ENCODE measurements at places on chromosomes 1 and 21. TPM values are rescaled to one million over a fixed set of nuclear protein-coding genes. Genes with fewer than 3 reads are reported as not detected.
A peak's percentile ranks its signal among the peaks of the same experiment; 100 is the strongest.

- peaks cover 7% of the 10 kb centered on the region for H3K27me3 ChIP-seq
- DNase-seq, result no peak
- H3K4me3 ChIP-seq, result no peak overlapping the region
- peaks cover 9% of the 10 kb centered on the region for H3K4me1 ChIP-seq
- H3K36me3 ChIP-seq, result no peaks in the 10 kb centered on the region
Measured at GRCh38 chr1:67755619-67756018, 70.6 kb downstream of the GADD45A start.

GRCh38 chr1:168433238-168433637 is 110.6 kb downstream of the XCL2 start:
- no peak overlapping the region for H3K4me3 ChIP-seq
- H3K27ac ChIP-seq, result no peak overlapping the region
- DNase-seq, result no peak
- H3K36me3 ChIP-seq, result no peaks in the 10 kb centered on the region
- no peaks in the 10 kb centered on the region for H3K27me3 ChIP-seq

Gene MYBPHL
- not detected for total RNA-seq

Gene KLHDC7A
- total RNA-seq, result not detected

GRCh38 chr1:91818713-91818975 is 67.3 kb downstream of the TGFBR3 start:
- no peak for DNase-seq
- H3K27me3 ChIP-seq, result no peaks in the 10 kb centered on the region
- H3K4me1 ChIP-seq, result peaks cover 26% of the 10 kb centered on the region
- no peaks in the 10 kb centered on the region for H3K36me3 ChIP-seq

DNA sequence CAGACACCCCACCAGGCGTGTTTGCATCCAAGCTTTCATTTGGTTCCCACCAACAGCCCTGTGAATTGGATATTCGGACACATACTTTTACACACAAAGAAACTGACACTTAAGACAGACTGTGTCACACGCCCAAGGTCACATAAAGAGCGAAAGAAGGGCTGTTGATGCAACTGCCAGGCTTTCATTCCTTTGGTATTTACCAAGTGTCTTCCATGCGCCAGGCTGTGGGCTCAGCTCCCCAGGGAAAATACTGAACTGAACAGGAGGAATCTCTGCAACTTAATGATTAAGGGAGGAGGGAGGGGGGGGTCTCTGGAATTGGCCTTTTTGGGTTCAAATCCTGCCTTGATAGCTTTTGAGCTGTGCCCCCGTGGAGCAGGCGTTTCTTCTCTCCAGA is 122.8 kb downstream of the ACTL8 start:
- H3K27ac ChIP-seq, result no peak overlapping the region
- H3K4me1 ChIP-seq, result no peaks in the 10 kb centered on the region
- peaks cover 8% of the 10 kb centered on the region for H3K27me3 ChIP-seq
- H3K4me3 ChIP-seq, result no peak overlapping the region
- H3K36me3 ChIP-seq, result no peaks in the 10 kb centered on the region

DNA sequence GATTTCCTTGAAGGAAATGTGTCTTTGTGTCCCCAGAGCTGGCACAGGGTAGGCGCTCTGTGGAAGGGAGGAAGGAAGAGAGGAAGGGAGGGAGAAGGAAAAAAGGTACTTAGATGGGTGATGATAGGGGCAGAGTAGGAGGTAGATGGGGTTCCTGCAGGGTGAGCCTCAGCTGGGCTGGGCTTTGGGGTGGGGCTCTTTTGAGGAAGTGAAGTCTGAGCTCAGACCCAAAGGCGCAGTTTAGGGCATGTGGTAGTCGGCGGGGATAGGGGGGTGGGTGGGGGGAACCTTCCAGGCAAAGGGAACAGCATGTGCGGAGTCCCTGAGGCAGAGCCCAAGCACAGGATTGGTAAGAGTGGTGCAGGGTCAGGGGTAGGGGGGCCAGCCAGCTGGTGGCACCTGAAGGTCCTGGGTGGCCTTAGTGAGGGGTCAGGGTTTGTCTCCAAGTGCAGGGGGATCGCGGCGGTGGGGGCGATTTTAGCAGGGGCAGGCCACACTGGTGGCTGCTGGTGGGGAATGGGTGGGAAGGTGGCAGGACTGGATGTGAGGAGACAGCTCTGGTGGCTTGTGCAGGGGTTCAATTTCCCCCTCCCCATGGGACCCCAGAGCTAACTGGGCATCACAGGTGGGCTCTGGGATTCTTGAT is 8.4 kb upstream of the HTR6 start:
- no peaks in the 10 kb centered on the region for H3K27me3 ChIP-seq
- H3K27ac ChIP-seq, result no peak overlapping the region
- H3K4me3 ChIP-seq, result no peak overlapping the region
- DNase-seq, result no peak
- no peaks in the 10 kb centered on the region for H3K36me3 ChIP-seq

DNA sequence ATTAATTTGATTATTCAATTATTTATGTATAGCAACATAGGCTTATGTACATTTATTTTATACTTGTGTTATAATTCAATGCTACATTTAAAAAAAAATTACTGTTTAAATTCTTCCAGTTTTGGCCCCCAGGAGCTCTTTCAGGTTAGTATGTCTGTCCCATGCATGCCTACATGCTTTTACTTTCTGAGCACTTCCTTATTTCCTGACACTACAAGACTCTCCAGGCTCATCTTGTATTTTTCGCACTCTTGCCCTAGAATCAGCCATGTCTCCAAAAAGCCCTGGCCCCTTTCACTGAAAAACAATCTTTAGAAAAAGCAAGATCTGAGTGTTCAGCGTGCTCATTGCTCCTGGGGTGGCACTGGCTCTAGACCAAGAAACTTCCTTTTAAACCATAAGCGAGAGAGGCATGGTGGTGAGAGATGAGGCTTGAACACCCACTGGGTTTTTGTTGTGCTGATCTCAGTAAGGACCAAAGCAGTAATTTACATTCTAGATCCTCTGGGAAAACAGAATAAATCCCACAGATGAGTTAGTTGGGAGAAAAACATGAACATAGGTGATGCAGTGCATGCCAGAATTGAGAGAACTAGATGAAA is 95.0 kb downstream of the SLC30A10 start:
- peaks cover 4% of the 10 kb centered on the region for H3K27me3 ChIP-seq
- H3K4me1 ChIP-seq, result no peaks in the 10 kb centered on the region
- no peak overlapping the region for H3K4me3 ChIP-seq
- no peak for DNase-seq

GRCh38 chr21:34924771-34925419 is 124.2 kb downstream of the RUNX1 start:
- H3K4me3 ChIP-seq, result no peak overlapping the region
- no peak for DNase-seq

- peaks cover 11% of the 10 kb centered on the region for H3K36me3 ChIP-seq
- DNase-seq, result no peak
- H3K4me1 ChIP-seq, result peaks cover 34% of the 10 kb centered on the region
- no peak overlapping the region for H3K27ac ChIP-seq
Measured at GRCh38 chr1:230215031-230215430, 148.0 kb downstream of the GALNT2 start.

- no peaks in the 10 kb centered on the region for H3K4me1 ChIP-seq
- DNase-seq, result no peak
- no peak overlapping the region for H3K4me3 ChIP-seq
- H3K27me3 ChIP-seq, result no peaks in the 10 kb centered on the region
- no peaks in the 10 kb centered on the region for H3K36me3 ChIP-seq
- H3K27ac ChIP-seq, result no peak overlapping the region
Measured at GRCh38 chr1:237309595-237310118, 267.7 kb downstream of the RYR2 start.

Gene SLC25A44
- total RNA-seq, result 62.2 TPM

GRCh38 chr1:205809942-205810345 is 3.1 kb downstream of the SLC41A1 start:
- DNase-seq, result no peak
- no peak overlapping the region for H3K27ac ChIP-seq
- no peaks in the 10 kb centered on the region for H3K27me3 ChIP-seq
- H3K4me1 ChIP-seq, result peaks cover 79% of the 10 kb centered on the region
- H3K36me3 ChIP-seq, result peaks cover 28% of the 10 kb centered on the region
- H3K4me3 ChIP-seq, result no peak overlapping the region

DNA sequence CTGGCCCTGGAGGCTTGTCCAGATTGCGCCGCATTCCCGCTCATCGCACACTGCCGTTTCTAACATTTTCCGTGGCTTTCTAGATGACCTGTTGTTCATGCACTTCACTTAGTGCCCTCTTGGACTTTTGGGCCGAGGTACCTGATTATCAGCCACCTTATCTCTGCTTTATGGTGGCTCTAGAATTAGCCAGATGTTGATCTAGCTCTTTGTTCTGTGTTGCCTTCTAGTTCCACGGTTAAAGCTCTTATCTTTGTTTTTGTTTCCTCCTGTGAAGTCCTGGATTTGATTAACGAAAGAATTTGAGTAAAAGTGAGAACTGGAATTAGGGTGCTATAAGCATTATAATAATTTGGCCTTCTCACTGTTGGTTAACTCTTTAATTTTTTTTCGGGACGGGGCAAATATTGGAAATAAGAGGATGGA is 945 bp downstream of the RNPEP start:
- peak overlapping the region; percentile 73 for H3K27ac ChIP-seq
- no peaks in the 10 kb centered on the region for H3K27me3 ChIP-seq
- peak overlapping the region; percentile 93 for H3K4me3 ChIP-seq
- H3K4me1 ChIP-seq, result peaks cover 23% of the 10 kb centered on the region
- peaks cover 3% of the 10 kb centered on the region for H3K36me3 ChIP-seq

- no peak for DNase-seq
- peaks cover 10% of the 10 kb centered on the region for H3K36me3 ChIP-seq
- peaks cover 13% of the 10 kb centered on the region for H3K27me3 ChIP-seq
Measured at GRCh38 chr1:236604905-236605806, 840 bp upstream of the HEATR1 start.

Gene RIMS3
- 3.7 TPM for total RNA-seq

- no peak overlapping the region for H3K4me3 ChIP-seq
- H3K36me3 ChIP-seq, result peaks cover 11% of the 10 kb centered on the region
- peaks cover 33% of the 10 kb centered on the region for H3K4me1 ChIP-seq
- no peak overlapping the region for H3K27ac ChIP-seq
Measured at GRCh38 chr1:54052431-54052933, 522 bp downstream of the TMEM59 start.

GRCh38 chr1:29083317-29084195 is 40.1 kb downstream of the TMEM200B start:
- no peak overlapping the region for H3K4me3 ChIP-seq
- H3K36me3 ChIP-seq, result peaks cover 2% of the 10 kb centered on the region
- H3K4me1 ChIP-seq, result peaks cover 14% of the 10 kb centered on the region
- no peak overlapping the region for H3K27ac ChIP-seq
- no peak for DNase-seq
- no peaks in the 10 kb centered on the region for H3K27me3 ChIP-seq

DNA sequence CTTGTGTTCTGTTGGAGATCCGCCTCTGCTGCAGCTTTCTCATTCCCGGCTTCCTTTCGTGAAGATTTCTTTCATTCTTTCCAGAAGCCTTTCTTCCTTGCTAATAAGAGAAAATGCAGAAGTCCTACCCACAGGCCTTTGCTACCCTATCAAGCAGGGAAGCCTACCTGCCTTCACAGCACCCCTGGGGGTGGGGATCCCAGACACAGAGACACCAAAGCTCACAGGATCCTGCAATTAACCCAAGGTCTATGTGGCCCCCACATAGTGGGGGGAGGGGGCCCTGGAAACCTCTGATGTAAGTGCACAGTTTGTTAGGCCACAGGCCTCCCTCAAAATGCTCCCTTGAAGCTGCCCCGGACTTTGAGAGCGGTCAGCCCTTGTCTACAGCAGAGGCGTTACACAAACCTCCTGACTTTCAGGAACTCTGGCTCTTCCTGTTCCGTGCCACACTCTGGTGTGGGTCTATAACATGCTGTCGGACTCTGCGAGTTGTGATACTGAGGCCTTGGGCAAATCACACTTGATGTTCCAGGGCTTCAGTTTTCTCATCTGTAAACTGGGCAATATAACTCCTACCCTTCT is 31.2 kb downstream of the NKAIN1 start:
- no peaks in the 10 kb centered on the region for H3K4me1 ChIP-seq
- H3K27ac ChIP-seq, result no peak overlapping the region
- no peak overlapping the region for H3K4me3 ChIP-seq

Gene RGS13
- not detected for total RNA-seq

- DNase-seq, result no peak
- no peak overlapping the region for H3K4me3 ChIP-seq
- H3K36me3 ChIP-seq, result no peaks in the 10 kb centered on the region
- H3K4me1 ChIP-seq, result no peaks in the 10 kb centered on the region
Measured at GRCh38 chr1:112887599-112888283, 68.3 kb downstream of the SLC16A1 start.
